ENCODE measurements at places on chromosomes 2 and 18.

DNA sequence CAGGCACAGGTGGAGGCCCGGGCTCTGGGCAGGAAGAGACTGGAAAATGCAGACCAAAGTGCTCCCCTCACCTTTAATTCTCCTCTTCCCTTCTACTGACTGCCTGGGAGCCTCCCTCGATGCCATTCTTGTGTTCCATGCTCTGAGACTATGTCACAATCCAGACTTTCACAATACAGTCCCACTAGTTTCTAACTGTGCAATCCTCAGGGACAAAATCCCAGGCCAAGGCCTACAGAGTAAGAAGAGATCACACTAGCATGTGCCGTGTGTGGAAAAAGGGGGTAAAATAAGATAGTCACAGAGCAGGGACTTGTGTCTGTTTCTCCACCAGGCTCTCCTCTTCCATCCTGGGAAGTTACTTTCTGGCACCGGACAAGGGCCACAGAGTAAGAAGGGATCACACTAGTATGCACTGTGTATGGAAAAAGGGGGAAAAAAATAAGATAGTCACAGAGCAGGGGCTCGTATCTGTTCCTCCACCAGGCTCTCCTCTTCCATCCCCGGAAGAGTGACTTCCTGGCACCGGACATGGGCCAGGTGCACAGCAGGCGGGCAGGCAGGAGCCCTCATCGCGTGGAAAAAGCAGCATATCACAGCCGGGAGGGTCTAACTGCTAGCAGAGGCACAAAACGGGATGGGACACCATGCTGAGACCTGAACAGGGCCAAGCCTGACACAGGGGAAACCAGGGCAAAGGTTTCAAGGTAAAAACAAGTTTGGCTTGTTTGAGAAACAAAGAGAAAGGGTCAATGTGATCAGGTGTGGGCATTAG is 9.6 kb downstream of the CYB5A start:
- no peak for DNase-seq

DNA sequence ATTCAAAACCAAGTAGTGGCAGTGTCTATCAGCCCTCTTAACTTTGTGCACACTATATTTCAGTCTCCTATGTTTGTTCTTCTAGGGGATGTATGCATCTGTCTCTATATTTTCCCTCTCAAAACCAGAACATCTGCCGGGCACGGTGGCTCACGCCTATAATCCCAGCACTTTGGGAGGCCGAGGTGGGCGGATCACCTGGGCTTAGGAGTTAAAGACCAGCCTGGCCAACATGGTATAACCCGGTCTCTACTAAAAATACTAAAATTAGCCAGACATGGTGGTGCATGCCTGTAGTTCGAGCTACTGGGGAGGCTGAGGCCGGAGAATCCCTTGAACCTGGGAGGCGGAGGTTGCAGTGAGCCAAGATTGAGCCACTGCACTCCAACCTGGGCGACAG is 9.9 kb upstream of the GAREM2 start:
- DNase-seq = no peak

DNA sequence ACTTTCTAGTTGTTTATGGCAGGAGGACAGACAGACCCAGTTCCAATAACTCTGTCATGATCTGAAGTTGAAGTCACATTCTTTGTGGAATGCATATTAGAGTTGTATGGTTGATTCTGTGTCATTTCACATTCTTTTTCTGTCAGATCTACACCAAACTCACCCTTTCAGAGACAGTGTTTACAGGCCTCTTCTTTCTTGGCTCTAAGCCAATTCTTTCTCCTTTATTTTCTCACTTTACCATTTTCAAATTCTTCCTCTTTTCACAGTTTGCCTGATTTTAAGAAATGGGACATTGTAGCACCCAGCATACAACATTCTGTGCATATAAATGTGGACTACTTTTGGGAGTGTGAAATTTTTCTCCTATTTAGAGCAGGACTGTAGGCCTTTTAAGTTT is 103.7 kb downstream of the CCDC85A start:
- no peak for DNase-seq

GRCh38 chr2:3626812-3627499 is 31.0 kb upstream of the ALLC start:
- DNase-seq = no peak

GRCh38 chr2:237980087-237980486 is 13.3 kb downstream of the UBE2F start:
- DNase-seq = no peak

GRCh38 chr2:204982303-204982702 is 437.0 kb downstream of the PARD3B start:
- no peak for DNase-seq

Measured in activated naive CD4-positive, alpha-beta T cell (primary cell).